ENCODE measurements at places on chromosomes 13 and 19. TPM values are rescaled to one million over a fixed set of nuclear protein-coding genes. Genes with fewer than 3 reads are reported as not detected.

DNA sequence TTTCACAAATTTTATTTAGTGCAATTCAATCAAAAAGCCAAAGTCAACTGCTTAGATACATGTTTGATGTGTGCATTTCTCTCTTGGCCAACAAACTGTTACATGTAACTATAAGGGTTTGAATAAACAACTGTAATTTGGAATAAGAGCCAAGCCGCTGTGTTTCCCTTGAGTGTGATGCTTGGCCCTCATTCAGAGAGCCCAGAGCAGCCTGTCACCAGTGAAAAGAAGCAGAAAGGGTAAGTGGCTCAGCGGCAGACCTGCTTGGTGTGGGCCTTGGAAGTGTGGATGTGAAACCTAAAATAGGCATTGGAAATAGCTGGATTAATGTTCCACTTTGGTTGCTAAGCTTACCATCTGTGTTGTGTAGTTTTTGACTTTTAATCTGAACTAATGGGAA, 924.6 kb downstream of the OLFM4 start:
- DNase-seq, result no peak

The FXYD7 gene
- total RNA-seq, result not detected

The REXO1 gene
- 27.7 TPM for total RNA-seq

GRCh38 chr19:48390188-48391099, 907 bp downstream of the KDELR1 start:
- peak; percentile 89 for DNase-seq

The AMH gene
- total RNA-seq, result 1.5 TPM

DNA sequence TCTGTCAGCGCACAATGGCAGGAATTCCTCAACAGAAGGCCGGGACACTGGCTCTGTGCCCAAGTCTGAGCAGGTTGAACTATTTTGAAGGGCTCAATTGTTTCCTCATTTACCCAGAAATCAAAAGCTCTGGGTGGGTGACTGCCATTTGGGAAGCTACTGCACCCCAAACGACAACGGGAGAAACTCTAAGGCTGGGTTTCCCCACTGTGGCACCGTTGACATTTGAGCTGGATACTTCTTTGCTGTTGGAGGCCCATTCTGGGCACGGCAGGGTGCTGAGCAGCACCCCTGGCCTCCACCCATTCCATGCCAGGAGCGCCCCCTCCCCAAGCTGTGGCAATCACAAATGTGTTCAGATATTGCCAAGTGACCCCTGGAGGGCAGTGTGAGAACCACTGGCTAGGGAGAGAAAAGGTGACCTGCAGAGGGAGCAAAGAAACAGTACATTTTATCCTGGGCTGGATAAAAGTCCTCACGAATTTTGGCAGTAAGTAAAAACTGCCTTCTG, 62.5 kb downstream of the RFX2 start:
- no peak for DNase-seq

The SYCN gene
- total RNA-seq, result not detected

GRCh38 chr19:13005253-13005652, 10.0 kb downstream of the NFIX start:
- DNase-seq, result no peak

- DNase-seq, result no peak
Observed at GRCh38 chr19:50000038-50000840, 24.9 kb downstream of the VRK3 start.

DNA sequence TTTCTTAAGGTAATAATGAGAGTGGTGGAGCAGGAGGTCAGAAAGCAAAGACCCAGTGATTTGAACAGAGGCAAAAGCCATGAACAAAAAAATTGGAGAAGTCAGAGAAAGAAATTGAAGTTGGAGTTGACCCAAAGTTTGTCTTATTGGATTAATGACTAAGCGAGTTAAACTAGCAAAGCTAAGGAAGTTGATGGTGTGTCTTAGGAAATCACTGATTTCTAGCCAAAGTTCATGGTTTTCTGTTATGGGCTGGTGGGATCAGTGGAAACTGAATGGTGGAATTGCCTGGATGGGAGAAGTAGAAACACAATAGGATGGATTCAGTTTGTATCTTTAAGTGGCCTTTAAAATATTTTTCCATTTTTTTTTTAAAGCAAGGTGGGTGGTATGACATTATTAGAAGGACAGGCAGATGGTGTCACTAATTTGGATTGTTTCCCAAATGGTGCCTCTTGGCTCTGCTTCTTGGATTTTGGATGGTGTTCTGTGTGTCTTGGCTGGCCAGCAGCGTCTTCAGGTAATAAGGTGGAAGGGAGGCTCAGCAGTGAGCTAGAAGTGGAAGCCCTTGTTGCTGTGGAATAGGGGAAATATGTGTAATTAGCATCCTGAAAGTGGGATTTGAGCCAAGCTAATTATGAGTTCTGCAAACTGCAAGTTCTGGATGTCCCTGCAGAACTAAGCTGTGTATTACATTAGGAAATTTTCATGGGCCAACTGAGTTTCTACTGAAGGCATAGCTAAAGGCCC, 302.9 kb downstream of the LMO7 start:
- DNase-seq, result no peak

- DNase-seq, result no peak
Observed at GRCh38 chr19:4120559-4121272, 3.2 kb downstream of the MAP2K2 start.

The KLK2 gene
- not detected for total RNA-seq

DNA sequence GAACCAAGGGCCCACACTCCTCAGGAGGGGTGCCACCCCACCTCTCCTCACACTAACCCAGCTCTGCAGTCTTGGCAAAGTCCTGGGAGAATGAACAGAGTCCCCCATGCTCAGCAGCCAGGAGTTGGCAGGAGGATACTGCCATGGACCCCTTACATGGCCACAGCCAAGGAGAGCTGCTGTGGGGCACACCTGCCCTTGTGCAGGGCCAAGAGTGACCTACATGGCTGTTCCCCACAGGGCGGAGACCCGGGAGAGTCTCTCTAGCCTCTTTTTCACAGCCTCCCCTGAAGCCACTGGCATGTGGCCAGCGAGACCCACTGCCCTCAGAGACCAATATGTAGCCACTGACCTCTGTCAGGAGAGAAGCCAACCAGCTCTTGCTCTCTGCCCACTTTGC, 45.9 kb upstream of the VSTM2B start:
- no peak for DNase-seq

- DNase-seq, result peak; percentile 88
Observed at GRCh38 chr13:75635828-75636435, at the start of gene LMO7. TSS of gene LMO7 (plus strand) at chr13:75636330. CDS start at chr13:75636658, 328 bp downstream.

- DNase-seq, result no peak
Observed at GRCh38 chr19:46903458-46903857, 42.7 kb downstream of the ARHGAP35 start.

The ITGBL1 gene
- total RNA-seq, result 110 TPM

The CGB8 gene
- not detected for total RNA-seq

DNA sequence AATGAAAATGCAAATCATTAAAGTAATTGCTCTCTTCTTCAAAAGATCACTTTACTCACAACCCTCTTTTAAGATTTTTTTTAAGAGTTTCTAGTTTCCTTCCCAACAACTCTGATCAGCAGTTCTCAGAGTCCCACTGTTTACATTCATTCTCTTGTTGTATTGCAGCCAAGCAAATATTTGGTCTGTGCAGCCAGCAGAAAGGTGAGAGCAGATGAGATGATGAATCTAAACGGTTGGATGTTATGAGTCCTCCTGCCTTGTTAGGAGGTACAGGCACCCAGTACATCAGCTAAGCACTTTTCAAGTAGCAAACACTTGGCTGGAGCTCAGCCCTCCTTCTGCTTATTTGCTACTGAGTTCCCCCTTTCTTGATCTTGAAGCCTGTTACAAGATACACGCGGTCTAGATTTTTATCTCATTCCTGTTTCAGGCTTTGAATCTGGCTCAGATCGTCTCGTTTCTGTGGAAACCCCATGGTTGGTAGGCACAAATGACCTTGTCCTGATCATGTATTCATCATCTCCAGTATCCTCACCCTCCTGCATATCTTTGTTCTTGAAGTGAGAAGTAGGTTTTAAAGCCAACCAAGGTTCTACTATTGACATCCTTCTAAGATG, 300.7 kb downstream of the DCT start:
- no peak for DNase-seq

DNA sequence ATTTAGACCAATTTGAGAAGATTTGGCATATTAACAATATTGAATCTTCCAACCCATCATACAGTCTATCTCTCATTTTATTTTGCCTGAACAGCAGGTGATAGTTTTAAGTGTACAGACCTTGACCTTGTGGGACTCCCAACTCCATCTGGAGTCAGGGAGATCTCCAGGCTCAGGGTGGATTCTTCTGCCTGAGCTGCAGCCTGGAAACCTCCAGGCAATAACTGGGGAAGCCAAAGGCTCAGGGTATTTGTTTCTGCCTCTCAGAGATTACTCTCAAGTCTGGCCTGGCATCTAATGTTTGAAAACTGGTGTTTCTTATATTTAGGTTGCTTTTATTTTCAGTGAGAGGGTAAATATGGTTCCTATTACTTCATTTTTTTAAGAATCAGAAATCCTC, 102.1 kb upstream of the C1QTNF9B start:
- DNase-seq, result no peak

DNA sequence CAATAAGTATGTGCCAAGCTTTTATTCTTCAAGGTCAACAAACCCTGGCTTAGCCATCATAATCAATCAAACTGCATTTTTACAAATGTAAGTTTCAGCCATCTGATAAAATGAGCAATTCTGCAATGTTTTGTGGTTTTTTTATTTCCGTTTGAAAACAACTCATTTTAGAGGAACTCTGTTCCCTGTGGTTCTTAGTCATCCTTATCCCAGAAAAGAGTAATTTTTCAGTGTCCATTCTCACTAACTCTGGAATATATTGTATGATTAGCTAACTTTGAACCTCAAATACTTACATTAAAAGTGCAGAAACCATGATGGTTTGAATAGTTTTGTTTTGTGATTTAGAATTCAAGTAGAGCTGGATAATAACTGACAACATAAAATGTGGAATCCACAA, 87.6 kb downstream of the IRS2 start:
- DNase-seq, result no peak

DNA sequence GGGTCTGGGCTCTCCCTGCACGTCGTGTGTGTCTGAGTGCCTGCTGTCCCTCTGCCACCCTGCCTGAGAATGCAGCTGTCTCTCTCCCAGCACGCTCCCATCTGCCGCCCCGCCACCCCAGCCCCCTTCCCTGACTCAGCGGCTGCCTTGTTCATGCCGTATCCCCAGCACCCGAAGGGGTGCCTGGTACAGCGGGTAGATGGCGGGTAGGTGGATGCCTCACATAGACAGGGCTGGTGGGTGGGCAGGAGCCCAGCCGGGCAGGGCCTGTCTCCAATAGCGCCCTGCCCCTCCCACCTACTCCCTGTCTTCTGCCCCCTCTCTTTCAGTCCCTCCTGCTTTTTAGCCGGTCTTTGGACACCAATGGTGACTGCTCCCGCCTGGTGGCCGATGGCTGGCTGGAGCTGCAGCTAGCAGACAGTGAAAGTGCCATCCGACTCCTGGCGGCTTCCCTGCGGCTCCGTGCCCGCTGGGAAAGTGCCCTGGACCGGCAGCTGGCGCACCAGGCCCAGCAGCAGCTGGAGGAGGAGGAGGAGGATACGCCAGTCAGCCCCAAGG, 30.3 kb downstream of the DHX34 start:
- DNase-seq, result no peak

GRCh38 chr13:41302743-41303142, 8.3 kb upstream of the NAA16 start:
- no peak for DNase-seq

DNA sequence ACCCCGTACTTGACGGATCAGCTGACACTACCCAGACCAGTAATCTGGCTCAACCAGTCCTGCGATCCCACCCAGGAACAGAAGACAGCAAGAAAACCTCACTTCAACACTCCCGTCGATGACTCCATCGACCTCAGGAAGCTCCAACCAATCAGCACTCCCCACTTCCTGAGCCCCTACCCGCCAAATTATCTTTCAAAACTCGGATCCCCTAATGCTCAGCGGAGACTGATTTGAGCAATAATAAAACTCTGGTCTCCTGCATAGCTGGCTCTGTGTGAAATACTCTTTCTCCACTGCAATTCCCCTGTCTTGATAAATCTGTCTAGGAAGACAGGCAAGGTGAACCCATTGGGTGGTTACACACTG, 1.2 kb downstream of the LSM4 start:
- DNase-seq, result no peak

The CDADC1 gene
- 13.8 TPM for total RNA-seq

DNA sequence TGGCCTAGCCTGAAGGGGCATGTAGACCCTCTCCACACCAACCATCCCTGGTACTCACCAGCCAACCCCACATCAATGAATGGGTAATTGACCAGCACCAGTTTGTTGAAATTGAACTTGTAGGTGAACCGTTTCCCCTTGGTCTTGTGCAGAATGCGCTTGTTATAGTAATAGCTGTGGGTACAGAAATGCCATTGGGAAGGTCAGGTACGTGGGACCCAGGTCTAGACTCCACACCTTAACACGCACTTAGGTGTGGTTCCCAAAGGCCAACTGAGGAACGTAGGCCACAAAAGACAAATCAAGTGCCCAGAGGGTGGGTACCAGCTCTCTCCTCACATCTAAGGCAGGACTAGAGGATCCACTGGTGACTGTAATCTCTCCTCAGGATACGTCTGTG, 5.2 kb downstream of the ERF start:
- DNase-seq, result no peak

DNA sequence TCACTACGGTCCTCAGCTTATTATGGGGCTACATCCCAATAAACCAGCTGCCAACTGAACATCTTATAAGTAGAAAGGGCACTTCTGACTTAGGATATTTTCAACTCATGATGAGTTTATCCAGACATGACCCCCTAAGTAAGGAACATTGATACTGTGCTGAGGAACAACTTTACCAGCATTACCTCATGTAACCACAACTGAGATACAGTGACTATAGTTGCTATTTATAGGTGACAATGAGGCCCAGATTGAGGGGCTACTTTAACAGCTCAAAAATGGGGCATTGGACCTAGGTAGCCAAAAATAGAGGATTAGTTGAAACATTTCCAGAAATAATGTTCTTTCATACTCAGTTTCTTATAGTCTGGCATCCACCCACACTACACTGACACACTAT, 26.8 kb downstream of the SKA3 start:
- no peak for DNase-seq

DNA sequence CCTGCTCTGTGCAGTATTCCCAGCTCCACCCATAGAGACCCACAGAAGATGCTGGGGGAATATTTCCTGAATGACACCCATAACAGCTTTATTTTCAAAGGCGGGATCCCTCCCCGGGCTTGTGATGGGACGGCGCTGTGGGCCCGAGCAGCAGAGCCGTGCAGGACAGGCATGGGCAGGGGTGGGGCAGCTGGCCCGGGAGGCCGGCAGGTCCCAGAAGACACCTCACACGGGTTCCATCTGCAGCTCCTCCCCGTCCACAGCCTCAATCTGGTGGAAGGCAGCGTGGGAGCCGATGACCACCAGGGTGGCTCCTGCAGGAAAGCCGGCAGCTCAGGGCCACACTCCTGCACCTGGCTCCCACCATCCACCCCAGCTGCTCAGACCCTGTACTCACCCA, 2.5 kb downstream of the RABAC1 start:
- DNase-seq, result no peak

GRCh38 chr19:39502640-39503417, 4.1 kb downstream of the DLL3 start:
- peak; percentile 73 for DNase-seq

DNA sequence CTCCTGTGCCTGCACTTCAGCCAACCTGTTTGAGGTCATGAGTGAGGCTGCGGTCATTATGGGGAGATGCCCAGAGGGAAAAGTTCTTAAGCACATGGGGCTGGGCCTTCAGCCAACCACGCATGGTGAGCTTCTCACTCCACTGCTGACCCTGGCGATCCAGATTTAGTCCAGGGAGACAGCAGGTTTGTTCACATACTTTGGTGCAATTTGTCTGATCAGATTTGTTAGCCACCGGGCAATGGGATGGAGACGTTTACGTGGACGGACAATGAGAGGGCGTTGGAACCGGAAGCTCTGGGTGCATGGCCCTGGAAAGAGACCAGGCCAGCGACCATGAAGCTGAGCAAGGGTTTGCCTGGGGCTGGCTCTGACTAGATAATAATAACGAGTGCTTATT, 56.2 kb downstream of the RGCC start:
- no peak for DNase-seq

The CEACAM20 gene
- total RNA-seq, result not detected

All from aorta (tissue), 5 donors.